ENCODE measurements at places on chromosomes 7 and 10.

GRCh38 chr10:114283535-114284234 lies 44.6 kb downstream of the VWA2 start:
- no peak for DNase-seq

DNA sequence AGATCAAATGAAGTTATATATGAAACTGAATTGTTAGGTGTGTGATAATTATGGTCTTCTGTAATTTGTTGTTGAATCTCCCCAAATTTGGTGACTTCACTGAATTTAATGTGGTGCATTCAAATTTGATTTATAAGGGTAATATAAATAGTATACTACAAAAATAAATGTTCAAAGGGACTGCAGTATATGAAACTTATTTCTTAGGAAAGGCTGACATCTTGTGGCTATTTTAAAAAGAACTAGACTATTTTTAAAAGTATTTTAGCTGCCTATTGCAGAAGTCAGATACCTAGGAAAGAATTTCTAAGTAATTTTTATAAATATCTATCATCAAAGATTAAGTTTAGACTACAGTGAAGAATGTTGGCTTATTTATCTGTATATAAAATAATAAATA lies 36.6 kb downstream of the ATRNL1 start:
- DNase-seq = no peak

GRCh38 chr7:18450019-18450418 lies 45.5 kb upstream of the HDAC9 start:
- no peak for DNase-seq

DNA sequence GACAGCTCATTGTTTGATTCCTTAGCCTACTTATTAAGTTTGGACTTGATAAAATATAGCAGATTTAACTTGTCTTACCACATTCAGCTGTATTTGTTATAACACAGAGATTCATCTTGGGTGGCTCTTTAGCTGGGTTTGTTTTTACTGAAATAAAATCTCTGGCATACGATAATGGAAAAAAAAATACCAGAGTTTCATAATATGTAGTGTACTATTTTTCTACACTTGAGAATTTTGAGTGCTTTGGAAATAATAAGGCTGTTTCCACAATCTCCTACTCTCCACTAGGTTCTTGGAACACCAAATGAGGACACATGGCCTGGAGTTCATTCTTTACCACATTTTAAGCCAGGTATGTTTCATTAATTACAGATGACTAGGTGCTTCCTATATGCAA lies 218.6 kb upstream of the FZD1 start:
- DNase-seq = no peak

- no peak for DNase-seq
These were observed 11.4 kb downstream of the PTPRN2 start for GRCh38 chr7:158576050-158576762.

GRCh38 chr10:101092881-101093354 lies 31.1 kb downstream of the KAZALD1 start:
- DNase-seq = no peak

GRCh38 chr10:94292434-94293090 lies 70.2 kb downstream of the NOC3L start:
- no peak for DNase-seq

- DNase-seq = no peak
These were observed 323.8 kb downstream of the DPP6 start for GRCh38 chr7:154375956-154376355.

DNA sequence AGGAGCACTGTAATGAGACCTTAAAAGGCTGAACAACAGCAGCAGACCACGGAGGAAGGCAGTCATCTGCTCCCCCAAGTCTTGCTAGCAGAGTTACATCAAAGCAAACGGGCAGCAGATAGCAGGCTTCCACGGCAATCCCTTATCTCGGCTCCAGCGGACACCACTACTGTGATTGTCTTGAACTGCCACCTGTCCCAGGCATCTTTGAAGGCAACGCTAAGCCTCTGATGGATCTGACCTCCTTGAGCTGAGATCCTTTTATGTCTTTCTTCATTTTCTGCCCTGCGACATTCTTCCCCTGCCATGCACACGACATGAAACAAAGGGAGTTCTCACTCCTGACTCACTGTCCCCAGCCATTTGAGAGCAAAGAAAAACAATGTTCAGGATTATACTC lies 111.7 kb downstream of the GLI3 start:
- DNase-seq = no peak

GRCh38 chr7:26291699-26292538 lies at the start of gene SNX10:
TSS of gene SNX10 (plus strand) at chr7:26291862. CDS start at chr7:26346443, 54,581 bp downstream.
- DNase-seq = peak; percentile 64

DNA sequence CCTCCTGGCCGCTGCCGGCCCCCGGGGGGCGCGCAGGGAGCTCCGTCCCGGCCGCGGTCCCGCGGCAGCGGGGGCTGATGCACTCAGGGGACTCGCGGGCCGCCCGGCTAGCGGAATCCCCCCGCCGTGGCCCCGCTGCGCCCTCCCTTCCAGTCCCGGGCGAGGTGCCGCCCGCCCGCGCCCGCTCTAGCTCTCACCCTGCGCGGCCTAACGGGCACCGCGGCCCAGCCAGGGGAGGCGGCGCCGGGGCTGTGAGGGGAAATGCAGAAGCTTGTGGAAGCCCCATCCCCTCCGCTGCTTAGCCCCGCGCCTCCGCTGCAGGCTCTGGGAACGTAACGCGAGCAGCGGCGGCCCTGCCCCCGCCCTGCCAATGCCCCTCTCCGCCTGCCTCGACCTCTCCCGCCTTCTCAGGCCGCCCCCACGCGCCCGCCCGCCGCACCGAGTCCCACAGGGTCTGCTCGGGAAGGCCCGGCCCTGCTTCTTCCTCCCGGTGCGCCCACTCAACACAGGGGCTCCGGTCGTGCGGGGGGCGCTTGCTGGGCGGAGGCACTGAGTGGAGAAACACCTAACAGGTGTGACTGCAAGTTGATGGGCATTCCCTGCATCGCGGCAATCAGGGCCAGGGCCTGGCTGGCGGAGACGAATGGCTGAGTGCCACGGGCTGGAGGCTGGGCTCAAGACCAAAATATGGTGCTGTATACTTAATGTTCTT lies 384 bp upstream of the TMEM229A start:
- no peak for DNase-seq

DNA sequence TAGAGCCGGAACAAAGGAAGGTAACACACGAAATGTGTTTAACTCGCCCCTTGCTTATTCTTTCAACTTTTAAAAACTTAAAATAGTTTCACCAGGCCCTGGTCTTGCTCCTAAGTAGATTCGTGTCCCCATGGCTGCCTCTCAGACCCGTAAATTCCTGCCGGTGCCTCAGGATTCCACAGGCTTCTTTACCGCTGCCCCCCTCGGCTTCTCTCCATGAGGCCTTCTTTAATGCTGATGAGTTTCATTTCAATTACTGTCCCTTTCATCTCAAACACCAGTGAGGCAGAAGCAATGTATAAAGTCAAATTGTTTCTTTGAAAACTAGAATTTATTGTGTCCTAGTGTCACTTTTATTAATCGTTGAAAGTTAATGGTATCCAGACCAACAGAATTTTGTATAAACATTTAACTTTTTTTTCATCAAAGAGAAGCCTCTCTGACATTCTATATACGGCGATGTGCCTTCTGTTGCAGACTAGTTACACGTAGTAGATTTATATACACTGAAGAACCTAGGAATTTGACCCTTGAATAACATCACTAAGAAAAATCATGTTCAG lies 225.2 kb downstream of the C7orf25 start:
- no peak for DNase-seq

DNA sequence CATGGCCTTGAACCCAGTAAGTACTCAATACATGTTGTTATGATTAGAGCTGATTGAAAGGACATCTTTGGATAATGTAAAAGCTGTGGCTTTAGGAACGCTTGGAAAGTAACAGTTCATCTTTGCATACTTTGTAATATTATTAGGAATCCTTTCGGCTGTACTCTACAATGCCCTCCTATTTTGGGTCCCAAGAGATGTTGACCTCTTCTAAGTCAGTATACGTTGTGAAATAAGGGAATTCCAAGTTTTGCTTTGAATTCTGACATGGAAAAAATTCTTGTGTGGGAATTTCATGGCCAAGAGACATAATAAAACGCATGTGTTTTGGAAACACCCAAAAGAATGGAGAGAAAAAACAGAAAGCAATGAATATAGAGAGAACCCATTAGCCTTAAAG lies 7.7 kb downstream of the AGR3 start:
- no peak for DNase-seq

- no peak for DNase-seq
These were observed 28.9 kb downstream of the POR start for GRCh38 chr7:75943864-75944263.

DNA sequence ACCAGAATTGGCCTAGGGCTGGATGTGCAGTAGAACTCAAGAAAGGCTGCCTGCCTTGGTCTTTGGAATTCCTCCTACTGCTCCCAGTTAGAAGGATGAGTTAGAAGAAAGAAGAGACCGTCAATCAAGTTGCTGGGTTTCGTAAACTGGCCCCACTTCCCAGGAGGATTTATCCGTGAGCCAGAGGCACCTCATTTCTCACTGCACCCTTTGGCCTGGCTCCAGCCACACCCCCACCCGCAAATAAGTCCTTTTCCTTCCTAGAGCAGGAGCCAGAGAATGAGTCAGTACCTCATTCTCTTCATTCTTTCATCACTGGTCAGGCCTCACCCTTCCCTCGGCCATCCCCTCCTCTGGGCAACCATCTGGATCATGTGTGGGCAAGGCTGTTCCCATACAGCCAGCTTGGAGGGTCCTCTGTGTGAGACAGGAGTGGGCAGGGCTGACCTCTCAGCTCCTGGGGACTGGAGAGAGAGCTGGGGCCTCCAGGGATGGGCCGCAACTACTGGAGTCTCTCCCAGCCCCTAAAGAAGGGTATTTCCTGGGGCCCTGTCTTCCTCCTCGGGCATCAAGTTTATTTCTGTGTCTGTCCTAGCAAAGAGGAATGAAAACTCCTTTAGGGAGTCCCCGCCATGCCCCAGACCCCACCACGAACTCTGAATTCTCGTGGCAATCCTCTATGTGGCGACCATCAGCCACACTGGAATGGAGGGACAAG lies 87.2 kb upstream of the DUSP5 start:
- no peak for DNase-seq
